Activated effector memory CD4-positive, alpha-beta T cell treated with Interleukin-2 at 50 U/mL for 16 hours (primary cell): ENCODE measurements at places on chromosomes 7 and 10.

- DNase-seq: no peak
Measured at GRCh38 chr10:118868589-118868988, 113.8 kb upstream of the CACUL1 start.

DNA sequence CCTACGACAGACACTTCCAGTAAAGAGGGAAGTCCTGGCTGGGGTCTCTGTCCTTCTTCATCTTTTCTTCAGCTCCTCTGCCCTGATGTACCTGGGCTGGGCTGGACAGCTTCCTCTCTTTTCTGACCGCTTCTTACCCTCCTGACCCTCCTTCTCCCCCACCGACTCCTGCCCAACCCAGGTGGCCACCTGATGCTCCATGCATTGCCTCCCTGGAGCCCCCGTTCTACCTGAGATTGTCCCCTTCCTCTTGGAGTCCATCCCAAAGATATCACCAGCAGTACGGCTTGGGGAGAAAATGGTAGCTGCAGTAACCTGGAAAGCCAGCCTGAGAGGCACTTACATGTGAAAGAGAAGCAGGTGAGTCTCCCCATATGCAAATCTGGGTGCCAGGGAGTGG is 566.3 kb downstream of the TCERG1L start:
- DNase-seq: no peak

DNA sequence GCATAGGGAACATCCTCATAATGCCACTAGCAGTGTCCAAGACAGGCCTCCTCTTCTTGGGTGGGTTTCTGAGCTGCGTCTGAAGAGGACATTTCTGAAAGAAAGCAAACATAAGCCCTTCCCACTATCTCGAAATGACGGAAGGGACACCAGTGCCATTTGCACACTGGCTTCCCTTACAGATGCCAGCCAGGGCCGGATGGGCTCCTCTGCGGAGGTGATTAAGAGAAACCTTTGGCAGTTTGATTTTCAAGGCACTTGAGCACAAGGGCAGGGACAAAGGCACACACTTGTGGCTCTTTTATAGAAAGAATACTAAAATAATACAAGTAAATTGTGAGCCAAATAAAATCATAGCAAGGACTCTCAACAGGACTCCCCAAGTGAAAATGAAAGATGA is 106.6 kb upstream of the CELF2 start:
- no peak for DNase-seq

- DNase-seq: no peak
Measured at GRCh38 chr7:105769901-105770628, 106.3 kb downstream of the ATXN7L1 start.

DNA sequence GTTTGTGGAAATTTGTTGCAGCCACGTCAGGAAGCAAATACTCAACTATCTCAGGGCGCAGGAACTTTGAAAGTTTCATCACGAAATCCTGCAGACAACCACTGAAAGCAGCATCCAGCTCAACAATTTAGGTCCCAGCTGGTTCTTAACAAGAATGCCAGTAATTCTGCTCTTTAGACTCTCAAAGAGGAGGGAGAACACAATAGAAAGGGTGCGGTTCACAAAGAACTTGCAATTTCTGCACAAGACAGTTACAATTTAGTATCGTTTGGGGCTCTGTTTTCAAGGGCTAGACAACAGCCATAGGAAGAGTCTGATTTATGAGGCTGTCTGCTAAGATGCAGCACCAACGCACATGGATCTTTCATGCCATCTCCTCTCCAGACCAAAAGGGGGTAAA is 223.1 kb downstream of the FGFR2 start:
- DNase-seq: no peak

DNA sequence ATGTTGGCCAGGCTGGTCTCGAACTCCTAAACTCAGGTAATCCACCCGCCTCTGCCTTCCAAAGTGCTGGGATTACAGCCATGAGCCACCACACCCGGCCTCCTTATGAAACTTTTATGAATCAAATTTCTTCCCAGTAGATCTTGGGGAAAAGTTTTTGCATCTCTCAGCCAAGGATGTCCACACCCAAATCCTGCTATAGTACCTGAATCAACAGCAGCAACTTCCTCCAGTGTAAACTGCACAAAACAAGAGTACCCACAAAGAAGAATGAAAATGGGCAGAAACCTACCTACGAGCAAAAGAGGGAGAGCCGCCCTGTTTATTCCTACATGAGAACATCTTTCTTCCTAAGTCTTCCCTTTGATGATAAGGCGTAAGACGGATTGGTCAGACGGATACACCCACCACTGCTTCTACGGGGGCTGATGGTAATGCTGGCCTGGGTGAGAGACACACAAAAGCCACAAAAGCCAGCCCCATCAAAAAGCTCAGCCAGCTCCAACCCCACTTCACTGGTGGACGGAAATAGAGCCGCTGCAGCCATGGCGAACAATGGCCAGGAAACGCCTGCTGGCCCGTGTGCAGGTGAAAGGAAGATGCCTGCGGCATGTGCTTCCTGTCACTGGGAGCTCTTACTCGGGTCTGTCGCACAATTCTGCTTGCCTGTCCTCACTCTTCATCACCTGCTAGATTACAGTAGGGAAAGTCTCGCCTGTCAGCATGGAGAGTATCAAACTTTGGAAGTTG is 10.4 kb downstream of the JCAD start:
- no peak for DNase-seq

GRCh38 chr10:95821720-95822119 is 65.8 kb downstream of the ENTPD1 start:
- no peak for DNase-seq

- no peak for DNase-seq
Measured at GRCh38 chr7:26853788-26854393, 10.5 kb downstream of the SKAP2 start.

DNA sequence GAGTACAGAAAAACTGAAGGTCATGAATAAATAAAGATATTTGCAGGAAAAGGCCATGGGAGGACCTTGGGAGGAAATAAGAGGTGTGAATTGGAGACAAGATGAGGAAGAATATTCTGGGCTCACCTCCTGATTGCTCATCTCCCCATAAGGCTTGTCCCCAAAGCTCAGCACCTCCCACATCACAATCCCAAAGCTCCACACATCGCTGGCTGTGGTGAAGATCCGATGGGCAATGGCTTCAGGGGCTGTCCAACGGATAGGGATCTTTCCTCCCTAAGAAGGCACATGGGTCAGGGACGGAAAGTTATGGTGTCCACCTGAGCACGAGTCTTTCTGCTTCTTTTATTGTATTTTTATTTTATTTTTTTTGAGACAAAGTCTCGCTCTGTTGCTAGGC is 12.9 kb downstream of the ZYX start:
- DNase-seq: no peak

DNA sequence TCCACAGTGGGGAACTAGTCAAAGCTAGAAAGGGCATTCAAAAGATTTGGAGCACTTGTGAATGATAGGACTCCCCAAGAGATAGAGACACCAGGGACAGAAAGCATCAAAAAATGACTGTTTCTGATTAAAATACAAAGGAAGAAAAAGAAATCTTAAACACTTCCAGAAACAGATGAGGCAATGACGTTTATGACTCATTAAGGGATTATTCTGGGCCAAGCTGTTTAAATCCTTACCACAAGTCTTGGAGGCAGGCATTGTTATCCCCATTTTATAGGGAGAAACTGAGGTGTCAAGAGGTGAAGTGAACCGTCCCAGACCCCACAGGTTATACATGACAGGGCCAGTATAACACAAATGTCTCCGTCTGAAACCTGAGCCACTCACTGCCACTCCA is 68.3 kb upstream of the AMPH start:
- no peak for DNase-seq

DNA sequence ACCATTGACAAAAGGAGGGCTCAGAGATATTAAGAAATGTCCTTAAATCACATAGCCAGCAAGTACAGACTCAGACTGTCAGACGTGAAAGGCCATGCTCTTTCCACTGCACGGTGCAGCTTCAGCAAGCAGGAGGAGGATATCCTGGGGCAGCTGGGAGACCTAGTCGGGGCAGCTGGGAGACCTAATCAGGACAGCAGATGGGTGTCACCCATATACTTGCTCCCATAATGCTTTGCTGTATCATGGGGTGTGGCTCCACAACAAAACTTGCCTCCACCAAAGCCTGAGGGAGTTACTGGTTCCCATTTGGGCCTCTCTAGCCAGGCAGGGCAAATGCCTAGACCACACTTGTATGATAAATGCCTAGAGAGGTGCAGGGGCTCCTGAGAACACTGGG is 55.4 kb downstream of the GRID1 start:
- DNase-seq: no peak

DNA sequence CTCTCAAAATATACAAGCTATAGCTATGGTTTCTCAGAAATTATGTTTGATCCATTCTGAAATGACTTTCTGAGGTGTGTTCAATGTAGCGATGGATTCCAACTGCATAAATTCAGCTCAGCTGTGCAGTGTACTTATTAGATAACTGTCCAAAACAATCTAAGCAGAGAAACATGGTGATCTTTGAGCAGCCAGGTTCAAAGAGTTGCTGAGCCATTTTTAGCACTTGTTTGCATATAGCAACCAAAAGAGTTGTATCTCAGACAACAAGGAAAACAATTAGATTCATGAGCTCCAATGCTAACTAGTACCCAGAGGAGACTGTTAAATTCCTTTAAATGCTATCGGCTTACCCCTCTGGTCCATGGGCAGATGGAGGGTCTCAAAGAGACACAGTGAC is 15.9 kb upstream of the KCNIP2 start:
- DNase-seq: no peak

DNA sequence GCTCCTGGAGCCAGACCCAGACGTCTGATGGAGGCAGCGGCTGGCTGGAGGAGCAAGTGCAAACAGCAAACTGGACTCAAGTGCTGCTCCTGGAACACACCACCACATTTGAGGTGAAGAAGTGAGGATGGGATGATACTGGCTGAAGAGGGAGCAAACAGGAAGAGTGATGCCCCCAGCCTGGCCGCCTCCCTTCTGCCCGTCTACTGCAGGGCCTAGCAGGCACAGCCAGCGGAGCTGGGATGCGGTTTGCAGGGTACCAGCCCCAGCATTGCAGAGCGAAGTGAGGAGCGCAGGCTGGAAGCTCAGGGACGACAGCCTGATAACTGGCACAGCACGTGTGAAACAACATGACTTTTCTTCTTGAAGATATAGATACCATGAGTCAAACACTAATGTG is 111.8 kb upstream of the ZNF32 start:
- DNase-seq: no peak

DNA sequence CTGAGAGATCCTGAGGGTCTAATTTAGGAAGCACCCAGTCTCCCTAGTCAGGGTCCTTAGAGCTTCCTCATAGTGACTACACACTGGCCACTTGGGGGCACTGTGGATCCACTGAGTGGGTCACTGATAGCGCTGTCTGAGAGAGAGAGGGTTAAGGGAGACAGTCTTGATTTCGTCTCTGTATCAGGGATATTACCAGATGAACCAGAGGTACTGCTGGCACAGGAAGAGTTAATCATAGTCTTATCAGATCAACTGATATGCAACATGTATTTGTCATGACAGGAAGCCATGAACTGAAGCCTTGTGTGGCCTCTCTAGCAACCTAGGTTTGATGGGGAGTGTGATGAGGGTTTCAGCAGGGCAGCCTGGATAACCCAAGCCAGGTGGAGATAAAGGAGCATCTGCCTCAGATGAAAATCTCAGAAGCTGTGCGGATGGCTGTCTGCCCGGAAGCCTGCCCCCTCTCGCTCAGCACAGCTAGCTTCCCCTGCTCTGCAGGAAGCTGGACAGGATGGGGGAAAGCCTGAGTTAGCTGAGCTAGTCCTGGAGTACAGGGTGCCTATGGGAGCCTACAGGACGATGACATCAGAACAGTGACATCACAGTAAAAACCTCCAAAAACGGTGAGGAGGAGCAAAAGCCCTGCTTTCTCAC is 214.0 kb upstream of the PRSS1 start:
- DNase-seq: peak; percentile 46

GRCh38 chr10:113302062-113302461 is 250.8 kb upstream of the HABP2 start:
- DNase-seq: no peak

GRCh38 chr10:35912615-35913569 is 270.8 kb upstream of the FZD8 start:
- DNase-seq: no peak

DNA sequence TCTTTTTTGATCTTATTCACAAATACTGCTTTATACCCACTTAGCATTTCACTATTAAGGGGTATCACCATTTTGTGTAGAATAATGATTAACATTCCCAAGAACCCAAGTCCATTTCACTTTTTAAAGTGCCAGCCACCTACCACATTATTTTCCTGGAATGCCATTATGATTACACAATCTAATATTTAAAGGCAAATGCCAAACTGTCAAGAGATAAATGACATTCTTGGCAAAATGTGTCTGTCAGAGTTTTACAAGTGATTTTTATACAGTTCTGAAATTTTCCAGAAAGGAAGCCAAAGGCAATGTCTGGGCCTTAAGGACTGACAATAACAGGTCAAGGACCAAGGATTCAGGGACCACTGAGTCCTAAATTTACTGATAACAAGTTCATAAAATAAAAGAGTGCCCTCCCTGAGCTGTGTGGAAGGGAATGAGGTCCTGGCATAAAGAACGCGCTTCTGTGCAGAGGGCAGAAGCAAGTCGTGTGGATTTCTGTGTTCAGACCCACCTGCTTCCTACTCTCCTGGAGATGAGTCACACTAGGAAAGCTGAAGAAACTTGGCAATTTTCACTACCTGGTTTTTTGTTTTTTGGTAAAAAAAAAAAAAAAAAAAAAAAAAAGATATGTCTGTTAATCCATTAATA is 66.5 kb downstream of the UBE2H start:
- no peak for DNase-seq

DNA sequence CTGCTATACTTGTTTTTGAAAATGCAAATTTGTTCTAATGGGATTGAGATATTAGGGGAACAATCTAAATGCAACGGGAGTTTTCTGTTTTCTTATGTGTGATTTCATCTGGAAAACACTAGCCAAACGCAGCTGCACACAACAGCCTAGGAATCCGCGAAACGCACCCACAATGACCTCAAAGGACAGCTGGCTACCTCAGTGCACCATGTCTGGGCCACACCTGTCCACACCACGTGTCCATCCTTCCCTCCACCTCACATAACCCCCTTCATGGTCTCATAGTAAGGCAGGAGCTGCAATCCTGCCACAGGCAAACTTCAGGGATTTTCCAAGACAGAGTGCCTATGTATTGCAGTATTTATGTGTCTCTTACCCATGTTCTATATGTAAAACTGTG is 382.5 kb upstream of the PRKCQ start:
- DNase-seq: no peak

- DNase-seq: no peak
Measured at GRCh38 chr7:155066417-155066950, 3.6 kb upstream of the HTR5A start.

- DNase-seq: no peak
Measured at GRCh38 chr7:75635036-75635435, 103.7 kb downstream of the HIP1 start.

DNA sequence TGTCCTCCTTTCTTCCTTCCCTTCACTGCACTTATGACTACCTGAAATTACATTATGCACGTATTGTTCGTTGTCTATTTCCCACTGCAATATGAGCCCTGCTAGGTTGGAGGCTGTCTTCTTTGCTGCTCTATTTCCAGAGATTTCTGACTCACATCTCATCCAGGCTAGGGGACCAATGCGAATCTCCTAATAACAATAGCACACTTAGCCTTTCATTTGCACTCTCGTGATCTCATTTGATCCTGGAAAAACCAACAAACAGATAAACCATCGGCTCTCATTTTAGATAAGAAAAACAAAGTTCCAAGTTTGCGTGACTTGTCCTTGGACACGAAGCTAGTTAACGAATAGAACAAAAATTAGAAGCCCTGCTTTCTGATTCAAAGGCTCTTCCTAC is 1.4 kb downstream of the ZNF438 start:
- DNase-seq: no peak
